Mucosa of descending colon (tissue), 3 donors: ENCODE measurements at places on chromosomes 2 and 18. TPM values are rescaled to one million over a fixed set of nuclear protein-coding genes. Genes with fewer than 3 reads are reported as not detected.

GRCh38 chr2:100451734-100452133, 18.5 kb upstream of the NMS start:
- no peak for DNase-seq

DNA sequence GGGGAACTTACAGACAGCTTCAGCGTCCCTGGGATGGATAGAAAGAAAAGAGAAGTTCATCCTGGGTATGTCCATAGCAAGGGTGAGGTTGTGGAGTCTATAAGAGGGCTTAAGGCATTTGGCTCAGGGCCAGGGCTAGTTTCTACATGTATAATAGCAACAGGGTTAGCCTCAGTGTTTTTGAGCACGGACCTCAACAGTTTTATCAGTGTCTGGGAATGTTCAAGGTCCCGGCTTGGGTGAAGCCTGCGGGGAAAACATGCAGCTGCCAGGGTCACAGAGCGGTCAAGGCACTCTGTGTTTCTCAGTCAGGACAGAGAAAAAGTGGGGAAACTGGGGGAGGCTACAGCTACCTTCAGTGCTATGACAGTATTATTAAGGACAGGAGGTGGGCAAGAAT, 427.7 kb upstream of the HS6ST1 start:
- DNase-seq = no peak

Gene RFX8
- not detected for total RNA-seq

GRCh38 chr2:217981971-217982370, 20.8 kb downstream of the TNS1 start:
- DNase-seq = no peak

Gene LRP2
- not detected for total RNA-seq

GRCh38 chr2:182173944-182174622, 188.4 kb downstream of the PPP1R1C start:
- DNase-seq = no peak

Gene ASB18
- total RNA-seq = not detected

GRCh38 chr2:228675091-228675490, 493.6 kb upstream of the SPHKAP start:
- no peak for DNase-seq

Gene SERPINB3
- total RNA-seq = not detected

GRCh38 chr2:96089356-96090195, 26.8 kb downstream of the ADRA2B start:
- no peak for DNase-seq

Gene MC5R
- not detected for total RNA-seq

- DNase-seq = no peak
Observed at GRCh38 chr2:224591220-224591619, 6.1 kb upstream of the CUL3 start.

DNA sequence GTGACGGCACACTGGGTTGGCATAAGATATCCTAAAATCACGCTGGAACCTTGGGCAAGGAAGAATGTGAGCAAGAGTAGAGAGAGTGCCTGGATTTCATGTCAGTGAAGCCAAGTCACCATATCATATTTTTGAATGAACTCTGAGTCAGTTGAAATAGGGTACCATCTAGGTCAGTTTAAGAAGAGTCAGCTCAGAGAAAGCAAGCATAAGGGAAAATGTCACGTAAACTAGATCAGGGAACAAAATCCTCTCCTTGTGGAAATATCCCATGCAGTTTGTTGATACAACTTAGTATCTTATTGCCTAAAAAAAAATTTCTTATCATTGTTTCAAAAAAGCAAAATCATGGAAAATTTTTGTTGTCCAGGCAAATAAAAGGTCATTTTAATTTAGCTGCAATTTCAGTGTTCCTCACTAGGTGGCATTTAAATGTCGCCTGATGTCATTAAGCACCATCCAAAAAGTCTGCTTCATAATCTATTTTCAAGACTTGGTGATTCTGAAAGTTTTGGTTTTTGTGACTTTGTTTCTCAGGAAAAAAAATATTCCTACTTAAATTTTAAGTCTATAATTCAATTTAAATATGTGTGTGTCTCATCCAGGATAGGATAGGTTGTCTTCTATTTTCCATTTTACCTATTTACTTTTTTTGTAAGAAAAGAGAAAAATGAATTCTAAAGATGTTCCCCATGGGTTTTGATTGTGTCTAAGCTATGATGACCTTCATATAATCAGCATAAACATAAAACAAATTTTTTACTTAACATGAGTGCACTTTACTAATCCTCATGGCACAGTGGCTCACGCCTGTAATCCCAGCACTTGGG, 19.6 kb downstream of the RSAD2 start:
- DNase-seq = no peak

- DNase-seq = no peak
Observed at GRCh38 chr2:199449455-199449854, 8.3 kb downstream of the SATB2 start.

DNA sequence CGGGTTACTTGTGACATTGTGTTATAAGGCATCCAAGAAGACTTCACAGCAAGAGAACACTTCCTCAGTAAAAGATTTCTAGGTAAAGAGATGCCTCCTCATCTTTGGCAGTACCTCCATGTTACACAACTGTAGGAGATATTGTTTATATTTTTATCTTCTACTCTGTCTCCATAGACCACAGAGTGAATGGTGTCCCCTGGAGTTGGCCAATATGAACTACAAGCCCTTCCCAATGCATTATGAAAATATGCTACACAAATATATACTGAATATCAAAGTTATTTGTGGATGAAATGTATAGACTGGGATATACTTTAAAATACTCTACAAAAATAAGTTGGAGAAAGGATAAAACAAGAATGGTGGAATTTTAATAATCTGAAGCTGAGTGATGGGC, 46.7 kb downstream of the MBOAT2 start:
- DNase-seq = no peak

DNA sequence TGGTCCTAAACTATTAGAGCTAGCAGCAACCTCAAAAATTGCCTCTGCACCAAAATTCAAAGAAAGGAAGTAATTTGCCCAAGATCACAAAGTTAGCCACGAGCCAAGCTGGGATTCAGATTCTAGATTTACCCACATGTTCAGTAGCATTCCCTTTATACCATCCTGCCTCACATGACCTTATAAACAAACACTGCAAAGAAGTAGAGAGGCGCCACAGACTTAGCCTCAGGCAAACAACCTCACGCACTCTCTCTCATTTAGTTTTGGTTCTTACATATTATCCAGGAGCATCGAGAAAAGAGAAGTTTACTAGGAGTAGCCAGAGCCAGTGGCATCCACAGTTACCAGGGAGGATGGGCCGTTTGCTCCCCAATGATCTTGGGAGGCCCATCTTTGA, 226.6 kb downstream of the OSR1 start:
- no peak for DNase-seq

DNA sequence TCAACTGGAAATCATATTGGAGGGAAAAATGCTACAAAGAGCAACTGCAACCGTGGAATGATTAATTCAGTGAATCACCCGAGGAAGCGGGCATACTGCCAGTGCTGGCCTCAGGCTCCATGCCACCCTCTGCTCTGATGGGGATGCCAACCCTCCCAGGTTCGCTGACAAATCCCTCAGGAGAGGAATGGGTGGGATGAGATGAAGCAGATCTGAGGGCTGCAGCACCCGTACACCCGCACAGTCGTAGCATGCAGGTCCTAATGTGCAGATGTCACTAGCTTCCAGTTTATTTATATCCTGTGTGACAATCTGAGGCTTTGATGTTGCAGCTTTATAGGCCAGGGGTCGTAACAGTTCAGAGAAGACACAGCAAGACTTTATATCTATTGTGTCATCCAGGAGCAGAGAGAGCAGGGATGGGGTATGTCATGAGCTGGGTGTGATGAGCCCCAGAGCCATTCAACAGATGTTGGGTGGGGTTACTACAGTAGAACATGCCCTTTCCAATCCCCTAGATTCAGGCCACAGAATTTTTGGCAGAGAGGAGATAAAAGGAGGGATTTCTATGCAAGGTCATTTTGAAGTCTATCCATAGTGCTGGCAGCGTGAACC, 44.6 kb downstream of the DPP4 start:
- DNase-seq = no peak

DNA sequence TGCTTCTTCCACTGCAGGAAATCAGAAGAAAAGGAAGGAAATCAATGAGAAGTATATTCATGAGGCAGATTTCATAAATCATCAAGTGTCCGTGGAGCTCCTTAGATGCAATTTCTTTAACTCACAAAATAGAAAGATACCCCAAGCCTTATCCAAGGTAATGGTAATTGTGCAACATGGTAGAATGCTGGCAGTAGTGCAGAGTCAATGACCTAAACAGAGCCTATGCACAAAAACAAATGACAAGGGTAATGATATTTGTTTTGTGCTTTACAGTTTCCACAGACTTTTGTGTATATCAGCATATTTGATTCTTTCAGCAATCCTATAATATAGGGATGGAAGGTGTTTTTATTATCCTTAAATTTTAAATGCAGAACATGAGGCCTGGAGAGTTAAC, 102.7 kb downstream of the SETBP1 start:
- no peak for DNase-seq

Gene ADD2
- 0.43 TPM for total RNA-seq

DNA sequence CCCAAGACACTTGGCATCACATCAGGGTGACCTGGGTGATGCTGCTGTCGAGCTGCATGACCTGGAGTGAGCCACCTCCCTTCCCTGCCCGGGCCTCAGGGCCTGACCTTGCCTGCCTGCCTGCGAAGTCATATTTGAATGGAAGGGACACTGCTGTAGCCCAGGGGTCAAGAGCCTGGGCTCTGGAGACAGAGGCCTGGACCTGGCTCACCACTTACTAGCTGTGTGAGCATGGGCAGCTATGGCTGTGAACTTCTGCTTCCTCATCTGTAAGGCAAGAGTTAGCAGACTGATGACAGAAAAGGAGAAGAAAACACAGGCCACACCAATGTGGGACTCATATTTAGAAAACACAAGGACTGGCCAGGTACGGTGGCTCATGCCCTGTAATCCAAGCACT, 118.7 kb downstream of the ZFP36L2 start:
- no peak for DNase-seq

GRCh38 chr2:234163510-234164045, 113.1 kb downstream of the SPP2 start:
- no peak for DNase-seq

DNA sequence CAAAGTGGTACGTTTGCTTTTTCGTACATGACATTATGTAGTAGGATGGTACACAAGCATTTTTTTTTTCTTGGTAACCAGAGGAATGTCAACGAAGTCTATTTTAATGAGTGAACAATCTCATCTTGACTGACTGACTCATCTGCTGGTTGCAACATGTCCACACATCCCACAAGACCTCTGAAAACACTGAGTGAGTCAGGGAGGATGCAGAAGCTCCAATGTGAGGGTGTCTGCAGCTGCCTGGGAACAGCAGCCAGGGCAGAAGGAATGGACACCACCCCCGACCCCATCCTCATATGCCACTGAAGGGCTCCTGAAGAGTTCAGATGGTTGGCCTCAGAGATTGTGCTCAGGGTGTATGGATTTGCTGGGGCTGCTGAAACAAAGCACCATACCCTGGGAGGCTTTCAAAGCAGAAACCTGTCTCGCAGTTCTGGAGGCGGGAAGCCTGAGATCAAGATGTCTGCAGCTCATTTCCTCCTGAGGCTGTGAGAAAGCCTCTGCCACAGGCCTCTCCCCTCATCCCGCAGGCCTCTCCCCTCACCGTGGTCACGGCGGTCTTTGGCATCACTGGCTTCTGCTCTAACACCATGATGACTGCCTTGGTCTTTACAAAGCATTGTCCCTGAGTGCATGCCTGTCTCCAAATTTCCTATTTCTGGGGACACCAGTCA, 124.6 kb downstream of the LRATD1 start:
- no peak for DNase-seq

Gene ELOA2
- not detected for total RNA-seq

DNA sequence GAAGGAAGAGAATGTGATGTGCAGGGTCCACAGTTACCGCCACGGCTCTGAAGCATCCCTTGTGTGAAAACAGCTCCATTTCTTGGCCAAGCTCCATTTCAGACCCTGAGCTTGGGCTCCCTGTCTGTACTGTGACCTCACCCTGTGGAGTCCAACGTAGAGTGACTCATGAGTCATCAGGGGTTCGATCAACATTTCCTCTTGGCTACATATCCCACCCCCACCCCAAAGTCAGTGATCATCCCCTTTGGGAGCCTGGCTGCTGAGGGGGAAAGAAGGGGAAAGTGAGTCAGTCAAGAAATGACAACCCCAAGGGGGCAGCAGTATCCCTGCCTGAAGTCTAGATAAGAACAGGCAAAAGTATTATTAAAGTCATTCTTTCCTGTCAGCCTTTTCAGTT, 62.2 kb downstream of the PAPOLG start:
- no peak for DNase-seq

GRCh38 chr2:183163821-183164649, 39.8 kb downstream of the NUP35 start:
- no peak for DNase-seq
